ENCODE measurements at places on chromosomes 2 and 18.

DNA sequence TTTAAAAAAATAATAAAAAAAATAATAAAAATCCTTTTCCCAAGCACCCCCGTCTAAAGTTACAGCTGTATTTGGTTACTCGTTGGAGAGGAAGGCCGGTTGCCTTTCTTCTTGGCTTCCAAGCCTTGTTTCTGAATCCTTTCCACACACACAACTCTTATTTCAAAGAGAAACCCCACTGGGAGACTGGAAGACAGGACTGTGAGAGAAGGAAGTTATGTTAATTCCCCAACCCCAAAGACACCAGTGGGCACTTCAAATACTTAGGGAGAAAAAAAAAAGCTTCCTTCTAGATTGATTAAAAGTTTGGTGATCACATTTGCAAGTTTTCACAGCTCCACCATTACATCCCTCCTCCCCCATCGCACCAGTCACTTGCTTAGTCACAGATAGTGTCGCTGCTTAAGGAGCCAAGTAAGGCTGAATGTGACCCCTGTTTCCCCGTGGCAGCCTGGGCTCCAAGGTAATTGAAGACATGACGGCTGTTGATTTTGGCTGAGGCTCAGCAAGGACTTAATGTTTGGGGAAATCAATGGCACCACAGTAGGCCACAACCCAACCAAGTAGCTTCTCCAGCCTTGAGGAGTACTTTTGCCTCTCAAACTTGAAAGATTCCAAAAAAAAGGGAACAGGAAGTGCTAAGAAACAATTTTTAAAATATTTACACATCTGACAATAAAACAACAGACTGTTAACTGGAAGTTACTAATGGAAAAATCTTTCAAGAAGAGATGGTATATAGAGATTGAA is 40.8 kb upstream of the FRZB start:
- DNase-seq: no peak

- DNase-seq: no peak
Measured at GRCh38 chr2:240840435-240841060, 20.5 kb upstream of the KIF1A start.

DNA sequence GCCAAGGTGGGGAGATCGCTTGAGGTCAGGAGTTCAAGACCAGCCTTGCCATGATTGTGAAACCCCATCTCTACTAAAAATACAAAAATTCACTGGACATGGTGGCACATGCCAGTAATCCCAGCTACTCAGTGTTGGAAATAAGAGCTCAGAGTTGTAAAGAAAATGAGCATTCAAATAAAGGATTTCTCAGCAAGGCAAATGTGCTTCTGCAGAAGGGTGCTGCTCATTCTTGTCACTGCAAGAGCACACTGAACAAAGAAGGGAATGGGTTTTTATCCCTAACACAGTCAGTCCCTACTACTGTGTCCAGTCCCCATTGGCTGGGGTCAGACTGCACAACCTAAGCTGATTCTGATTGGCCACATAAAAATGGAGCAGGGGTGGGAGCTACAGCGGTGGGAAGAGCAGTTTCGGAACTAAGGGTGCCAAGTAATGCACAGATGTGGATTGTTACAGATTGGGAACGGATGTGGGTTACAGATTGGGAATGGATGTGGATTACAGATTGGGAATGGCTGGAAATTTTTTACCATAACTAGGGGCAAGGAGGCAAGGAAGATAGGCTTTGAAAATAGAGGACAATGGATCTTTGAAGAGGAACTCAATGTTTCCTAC is 31.1 kb upstream of the TRAPPC8 start:
- no peak for DNase-seq

- DNase-seq: no peak
Measured at GRCh38 chr2:226773291-226773690, 26.3 kb downstream of the IRS1 start.

- no peak for DNase-seq
Measured at GRCh38 chr2:68282811-68283418, 30.6 kb upstream of the PPP3R1 start.

- DNase-seq: no peak
Measured at GRCh38 chr18:36441426-36442240, 144.1 kb downstream of the FHOD3 start.
